Muscle of back (tissue), 13 donors: ENCODE measurements at places on chromosomes 12 and 14.

- no peak for DNase-seq
Measured at GRCh38 chr12:65411171-65411570, 132.7 kb downstream of the MSRB3 start.

- peak; percentile 62 for DNase-seq
Measured at GRCh38 chr14:104149617-104150135, 11.3 kb downstream of the KIF26A start.

GRCh38 chr14:95814363-95815225 is 62.0 kb upstream of the TUNAR start:
- no peak for DNase-seq

GRCh38 chr12:120759591-120760348 is 34.1 kb downstream of the ACADS start:
- DNase-seq = no peak

GRCh38 chr14:74941676-74942097 is 13.7 kb downstream of the PGF start:
- DNase-seq = no peak

DNA sequence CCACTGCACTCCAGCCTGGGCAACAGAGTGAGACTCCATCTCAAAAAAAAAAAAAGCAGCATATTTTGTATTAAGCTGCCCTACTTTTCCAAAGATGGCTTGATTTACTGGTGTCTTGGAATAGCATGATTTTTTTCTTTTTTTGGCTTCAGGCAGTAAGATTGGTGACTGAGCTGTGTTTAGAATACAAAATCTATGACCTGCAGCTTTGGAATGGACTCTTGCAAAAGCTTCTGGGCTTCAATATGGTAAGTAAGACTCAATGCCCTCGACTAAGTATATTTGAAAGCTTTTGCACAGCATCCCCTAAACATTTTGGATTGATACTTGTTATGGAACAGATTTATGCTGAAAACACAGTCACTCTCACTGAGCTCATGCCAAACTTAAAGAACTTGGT is 87.8 kb downstream of the KNTC1 start:
- DNase-seq = no peak

- DNase-seq = no peak
Measured at GRCh38 chr12:79206871-79207270, 342.3 kb downstream of the SYT1 start.

GRCh38 chr14:74852922-74853530 is 22.9 kb downstream of the PROX2 start:
- peak; percentile 79 for DNase-seq

- DNase-seq = no peak
Measured at GRCh38 chr14:22479776-22480464, 109.1 kb downstream of the DAD1 start.

DNA sequence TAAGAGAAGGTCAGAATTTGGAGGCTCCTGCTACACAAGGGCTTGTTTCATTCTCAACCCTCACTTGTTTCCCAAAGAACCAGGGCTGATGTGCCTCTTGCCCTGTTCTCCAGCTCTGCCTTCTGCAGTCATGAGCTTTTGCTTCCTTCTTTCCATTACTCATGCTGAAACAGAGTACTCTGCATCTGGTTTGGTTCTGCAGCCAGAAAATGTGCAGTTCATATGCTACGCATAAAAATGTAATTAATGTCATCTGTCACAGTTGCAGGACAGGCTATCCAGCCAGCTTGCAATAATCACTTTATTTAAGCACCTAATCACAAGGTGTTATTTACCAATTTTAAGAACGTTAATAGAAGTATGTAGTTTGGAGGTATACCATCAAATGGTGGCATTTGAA is 150.2 kb downstream of the SRGAP1 start:
- DNase-seq = peak; percentile 73

DNA sequence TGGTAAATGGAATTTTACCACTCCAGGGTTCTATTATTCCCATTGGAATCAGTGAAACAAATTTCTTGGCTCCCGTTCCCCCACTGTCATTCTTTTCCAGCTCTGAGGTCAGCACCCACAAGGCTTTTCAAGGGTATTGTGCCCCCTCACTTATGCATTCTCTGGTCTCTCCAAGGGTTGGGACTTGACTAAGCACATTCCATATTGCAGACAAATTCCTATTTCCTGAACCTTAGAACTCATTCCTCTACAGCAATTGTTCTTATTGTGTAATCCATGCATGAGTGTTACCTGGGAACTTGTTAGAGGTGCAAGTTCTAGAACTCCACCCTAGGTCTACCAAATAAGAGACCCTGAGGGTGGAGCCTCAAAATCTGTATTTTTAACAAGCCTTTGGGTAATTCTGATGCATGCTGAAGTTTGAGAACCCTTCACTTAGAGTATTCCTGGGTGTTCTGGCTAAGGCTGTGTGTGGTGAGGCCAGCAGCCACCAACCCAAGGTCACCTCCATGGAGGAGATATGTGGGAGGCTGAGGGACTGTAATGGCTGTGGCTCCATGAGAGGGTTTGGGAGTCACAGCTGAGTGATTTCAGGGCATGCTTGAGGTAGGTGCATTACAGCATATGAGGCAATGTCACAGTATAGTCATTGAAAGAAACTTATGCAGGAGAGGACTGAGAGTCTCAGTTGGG is 150.9 kb downstream of the TTC6 start:
- no peak for DNase-seq

- DNase-seq = no peak
Measured at GRCh38 chr14:56976211-56976610, 165.9 kb upstream of the OTX2 start.

DNA sequence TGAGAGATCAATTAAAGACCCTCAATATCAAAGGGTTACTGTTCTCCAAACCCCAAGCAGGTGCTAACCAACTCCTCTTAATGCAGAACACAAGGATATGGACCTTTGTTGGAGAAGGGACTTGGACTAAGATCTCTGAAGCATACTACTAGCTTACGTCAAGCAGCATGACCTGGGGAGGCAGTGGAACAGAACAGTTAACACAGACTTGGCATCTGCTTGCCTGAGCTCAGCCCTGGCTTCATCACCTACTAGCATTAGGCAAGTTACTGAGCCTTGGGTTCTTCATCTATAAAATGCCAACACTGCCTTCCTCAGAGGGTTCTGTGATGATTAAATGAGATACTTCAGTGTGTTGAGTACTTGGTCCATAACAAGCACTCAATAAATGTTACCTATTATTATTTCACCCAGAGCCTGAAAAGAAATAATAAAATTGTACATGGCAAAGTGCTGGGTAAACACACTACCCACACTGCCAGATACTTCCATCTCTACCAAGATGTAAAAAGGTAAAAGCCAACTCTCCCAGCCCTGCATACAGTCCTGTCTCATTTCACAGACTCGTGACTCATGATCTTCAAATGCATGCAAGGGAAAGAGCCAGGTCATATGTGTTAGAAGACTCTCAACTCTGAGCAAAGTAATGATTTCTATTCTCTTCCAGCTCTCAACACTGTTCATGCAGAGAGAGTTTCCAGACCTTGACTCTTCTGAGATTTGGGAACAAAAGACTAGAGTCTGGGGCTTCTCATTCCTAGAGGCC is 39.7 kb downstream of the FMNL3 start:
- no peak for DNase-seq

DNA sequence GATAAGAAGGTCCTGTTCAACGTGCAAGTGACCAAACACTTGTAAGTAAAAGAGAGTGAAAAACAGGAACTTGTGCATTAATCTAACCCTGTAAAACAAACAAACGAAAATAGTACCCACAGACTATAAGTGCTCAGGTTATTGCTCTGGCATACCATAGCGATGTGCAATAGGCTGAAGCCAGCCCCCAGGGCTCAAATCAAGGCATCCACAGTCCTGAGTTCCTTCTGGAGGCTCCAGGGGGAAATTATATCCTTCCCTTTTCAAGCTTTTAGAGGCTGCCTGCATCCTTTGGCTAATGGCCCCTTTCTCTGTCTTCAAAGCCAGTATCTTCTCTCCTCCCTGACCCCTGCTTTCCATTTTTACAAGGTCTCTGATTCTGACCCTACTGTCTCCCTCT is 8.1 kb upstream of the CMAS start:
- DNase-seq = no peak

DNA sequence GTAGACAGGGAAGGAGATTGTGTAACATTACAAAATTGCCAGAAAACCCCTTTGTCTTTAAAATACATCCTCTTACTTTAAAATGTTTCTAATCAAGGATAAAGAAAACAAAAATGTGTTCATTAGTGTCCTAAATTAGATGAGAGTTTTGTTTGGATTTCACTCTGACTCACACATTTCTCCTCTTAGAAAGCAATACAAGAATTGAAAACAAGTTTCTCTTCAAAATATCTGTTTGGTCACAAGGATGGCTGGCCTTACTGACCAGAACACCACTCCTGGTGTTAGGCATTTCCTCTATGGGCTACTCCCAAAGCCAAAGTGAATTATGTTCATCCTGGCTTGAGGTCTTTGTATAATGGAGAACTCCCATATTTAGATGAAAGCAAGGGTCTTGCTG is 6.4 kb downstream of the GUCY2C start:
- no peak for DNase-seq

GRCh38 chr14:100620255-100621100 is 33.3 kb upstream of the BEGAIN start:
- no peak for DNase-seq

DNA sequence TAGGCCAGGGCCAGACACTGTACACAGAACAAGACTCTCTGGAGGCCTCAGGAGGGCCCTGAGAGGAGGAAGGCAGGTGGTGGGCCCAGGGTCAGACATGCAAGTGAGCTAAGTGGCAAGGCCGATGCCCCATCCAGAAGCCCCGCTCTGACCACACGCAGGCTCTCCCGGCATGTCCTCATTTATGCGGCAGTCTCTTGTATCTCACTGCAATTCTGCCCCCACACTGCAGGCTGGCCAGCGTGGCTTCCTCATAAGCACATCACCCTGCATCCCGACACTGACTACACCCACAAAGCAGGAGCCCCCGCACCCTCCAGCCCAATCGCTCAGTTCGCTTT is 17.5 kb downstream of the SSH1 start:
- no peak for DNase-seq
